ENCODE measurements at places on chromosomes 11 and 22.
A peak's percentile ranks its signal among the peaks of the same experiment; 100 is the strongest.

- DNase-seq: peak; percentile 81
These were observed 120.4 kb upstream of the TTC12 start for GRCh38 chr11:113193946-113194345.

GRCh38 chr11:32316858-32317642 lies 118.3 kb downstream of the WT1 start:
- no peak for DNase-seq

GRCh38 chr11:83044958-83045712 lies 26.6 kb downstream of the RAB30 start:
- DNase-seq: no peak

DNA sequence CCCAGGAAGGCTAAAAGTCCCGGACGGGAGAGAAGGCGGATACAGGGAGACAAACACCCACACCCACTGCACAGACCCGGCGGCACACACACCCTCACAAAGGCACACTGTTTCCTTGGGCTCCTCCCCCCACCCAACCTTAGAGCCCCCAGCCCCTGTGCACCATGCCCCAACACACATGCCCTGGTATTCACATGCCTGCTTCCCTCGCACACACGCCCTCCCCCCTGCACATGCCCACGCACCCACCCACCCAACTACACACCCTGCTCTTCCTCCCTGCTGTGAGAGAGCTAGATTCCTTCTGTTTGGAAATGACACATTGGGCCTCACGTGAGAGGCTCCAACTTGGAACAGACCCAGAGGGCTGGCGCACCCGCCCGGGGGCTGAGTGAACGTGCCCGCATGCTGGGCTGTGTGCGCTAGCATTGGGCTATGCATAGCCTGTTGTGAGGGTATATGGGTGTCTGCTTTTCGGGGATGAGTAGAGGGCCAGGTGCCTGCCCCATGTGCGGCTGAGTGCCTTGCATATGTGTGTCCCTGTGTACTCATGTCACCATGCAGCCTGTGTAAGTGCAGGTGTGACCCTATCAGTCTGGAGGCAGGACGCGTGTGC lies 518 bp upstream of the CHRM1 start:
- DNase-seq: no peak

DNA sequence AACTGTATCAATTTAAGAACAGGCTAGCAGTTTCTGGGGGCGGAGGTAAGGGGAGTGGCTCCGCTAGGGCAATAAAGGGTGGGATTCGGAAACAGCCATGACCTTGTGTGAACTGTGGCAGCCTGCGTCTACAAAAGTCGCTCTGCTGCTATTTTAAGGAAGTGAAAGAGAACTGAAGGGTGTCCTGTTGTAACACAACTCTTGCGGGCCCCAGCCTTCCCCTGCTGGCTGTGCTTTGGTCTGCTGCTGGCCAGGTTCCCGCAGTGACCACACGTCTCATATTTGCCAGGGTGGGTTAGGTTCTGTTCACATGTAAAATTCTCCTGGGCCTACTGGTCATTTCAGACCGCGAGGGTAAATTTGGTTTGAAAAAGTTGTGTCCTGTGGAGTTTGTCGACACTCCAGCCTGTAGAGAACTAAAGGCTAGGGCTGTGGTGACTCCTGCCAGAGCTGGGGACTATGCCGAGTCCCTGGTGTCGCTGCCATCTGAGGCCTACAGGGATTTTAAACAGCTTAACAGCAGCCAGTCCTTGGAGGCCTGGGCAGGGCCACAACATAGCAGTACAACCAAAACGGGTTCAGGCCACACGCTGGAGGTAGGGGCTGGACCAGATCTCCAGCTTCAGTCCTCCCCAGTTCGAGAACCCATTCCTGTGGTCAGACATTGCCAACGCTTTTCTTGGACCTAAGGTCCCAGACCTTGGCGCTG lies 1.1 kb upstream of the PPFIBP2 start:
- peak; percentile 94 for DNase-seq

GRCh38 chr11:130602641-130603334 lies 154.3 kb downstream of the ADAMTS15 start:
- DNase-seq: no peak

DNA sequence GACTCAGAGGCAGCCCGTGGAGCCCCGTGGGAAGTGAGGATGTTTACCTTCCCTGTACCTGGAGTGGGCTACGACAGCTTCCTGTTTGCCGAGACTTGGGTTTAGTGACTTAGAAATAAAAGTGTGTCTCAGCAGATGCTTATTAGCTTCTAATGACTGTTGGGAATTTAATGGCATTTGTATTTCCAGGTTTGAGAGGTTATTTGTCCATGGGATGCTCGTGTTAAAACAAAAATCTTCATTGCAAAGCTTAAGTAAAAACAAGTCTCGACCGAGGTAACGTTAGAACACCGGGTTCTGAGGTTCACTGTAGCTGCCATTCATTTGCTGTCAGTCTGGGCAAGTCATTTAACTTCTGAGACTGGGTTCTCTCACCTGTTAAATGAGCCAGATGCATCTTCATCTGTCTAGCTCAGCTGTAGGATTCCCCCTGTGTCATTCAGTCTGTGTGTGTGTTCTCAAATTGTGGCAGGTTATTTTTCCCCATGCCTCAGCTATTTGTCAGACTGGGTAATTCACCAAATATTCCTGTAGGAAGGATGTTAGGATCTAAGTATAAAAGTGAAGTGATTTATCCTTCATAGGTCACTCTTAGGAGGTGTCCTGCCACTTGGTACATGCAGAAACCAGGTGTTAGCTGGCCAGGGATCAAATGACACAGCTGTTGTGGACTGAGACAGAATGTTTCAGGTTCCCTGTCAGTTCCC lies 791 bp downstream of the EI24 start:
- no peak for DNase-seq

GRCh38 chr11:62443390-62444235 lies 24.8 kb downstream of the SCGB1A1 start:
- peak; percentile 81 for DNase-seq

DNA sequence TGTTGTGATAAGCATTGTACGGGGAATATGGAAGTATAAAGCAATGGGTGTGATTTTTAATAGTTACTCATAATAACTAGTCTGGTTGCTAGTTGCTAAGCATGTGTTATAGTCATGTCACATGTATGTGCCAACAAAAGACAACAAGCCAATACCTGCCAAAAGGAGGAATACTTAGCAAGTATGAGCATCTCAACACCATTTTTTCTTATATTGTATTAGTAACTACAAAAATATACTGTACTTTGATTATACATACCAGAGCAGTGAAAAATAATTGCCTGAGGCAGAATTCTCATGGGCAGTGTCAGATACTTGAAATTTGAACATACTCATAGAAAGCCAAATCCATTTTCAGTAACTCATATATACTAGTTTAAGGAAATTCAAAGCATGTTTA lies 62.4 kb upstream of the ALKBH3 start:
- no peak for DNase-seq

DNA sequence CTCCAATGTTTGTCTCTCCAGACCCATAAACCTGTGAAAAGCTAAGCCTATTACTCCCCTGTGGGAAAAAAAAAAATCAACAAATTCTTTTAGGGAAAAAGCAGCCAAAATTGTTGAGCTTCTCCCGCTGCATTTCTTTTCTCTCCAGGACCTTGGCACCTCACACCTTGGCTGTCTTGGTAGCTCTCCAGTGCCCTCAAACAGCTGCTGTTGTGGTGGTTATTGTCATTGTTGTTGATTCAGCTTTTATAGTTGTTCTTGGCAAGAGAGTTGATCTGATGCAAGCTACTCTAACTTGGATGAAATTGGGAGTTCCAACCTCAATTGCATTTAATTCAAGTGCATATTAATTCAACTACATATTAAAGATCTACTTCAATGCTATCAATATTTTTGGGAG lies 516.9 kb upstream of the LARGE1 start:
- no peak for DNase-seq

DNA sequence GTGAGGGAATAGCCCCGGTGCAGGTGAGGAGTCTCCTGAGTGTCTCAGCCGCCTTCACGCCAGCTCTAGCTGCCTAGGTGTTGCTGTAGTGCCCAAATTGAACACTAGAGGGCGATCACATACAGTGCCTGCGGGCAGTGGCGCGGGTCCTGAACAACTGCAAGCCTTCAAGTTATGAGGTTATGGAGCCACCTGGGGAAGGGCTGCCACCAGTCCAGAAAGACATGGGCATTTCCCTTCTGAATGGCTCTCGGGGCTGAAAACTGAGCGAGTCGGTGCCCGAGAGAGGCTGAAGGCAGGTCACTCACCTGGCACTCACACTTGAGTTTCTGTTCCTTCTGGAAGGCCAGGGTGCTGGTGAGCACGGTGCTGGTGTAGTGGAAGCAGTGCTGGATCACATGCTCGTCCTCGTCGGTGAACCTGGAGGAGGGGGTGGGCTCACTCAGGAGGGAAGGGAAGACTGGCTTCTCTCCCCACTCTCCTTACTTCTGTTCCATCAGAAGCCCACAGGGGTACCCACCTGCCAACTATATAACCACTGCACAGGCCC lies 88.4 kb downstream of the PDE2A start:
- peak; percentile 78 for DNase-seq

DNA sequence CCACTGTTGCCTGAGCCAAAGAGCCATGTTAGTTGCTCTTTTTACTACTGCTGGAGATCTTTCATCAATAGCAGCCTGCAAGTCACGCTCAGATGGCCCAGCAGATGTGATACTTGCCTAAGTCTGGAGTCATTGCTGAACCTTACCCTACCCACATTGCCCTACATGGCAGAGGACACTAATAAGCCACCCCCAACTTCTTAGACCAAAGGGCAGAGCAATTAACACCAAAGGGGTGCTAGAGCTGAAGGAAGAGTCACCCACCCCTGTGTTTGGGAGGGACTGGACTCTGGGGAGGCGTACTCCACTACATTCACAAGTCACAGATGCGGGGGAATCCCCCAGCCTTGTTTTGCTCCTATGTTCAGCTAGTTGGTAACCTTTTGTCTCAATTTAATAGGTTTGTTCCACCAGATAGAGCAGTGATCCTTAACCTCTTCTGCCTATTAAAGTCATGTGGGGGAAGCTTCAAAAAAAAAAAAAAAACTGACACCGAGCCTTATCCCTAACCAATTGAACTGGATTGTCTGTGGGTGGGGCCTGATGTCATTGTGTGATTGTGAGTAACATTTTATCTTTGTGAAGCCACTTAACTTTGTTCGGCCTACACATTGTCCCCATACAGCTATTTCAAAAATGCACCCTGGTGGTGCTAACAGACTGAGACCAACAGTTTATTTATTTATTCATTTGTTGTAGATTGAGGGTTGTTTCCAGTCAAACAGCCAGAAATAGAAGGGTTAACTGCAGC lies 13.1 kb downstream of the ADM start:
- DNase-seq: no peak

GRCh38 chr11:86790195-86790725 lies 10.1 kb upstream of the PRSS23 start:
- DNase-seq: no peak

DNA sequence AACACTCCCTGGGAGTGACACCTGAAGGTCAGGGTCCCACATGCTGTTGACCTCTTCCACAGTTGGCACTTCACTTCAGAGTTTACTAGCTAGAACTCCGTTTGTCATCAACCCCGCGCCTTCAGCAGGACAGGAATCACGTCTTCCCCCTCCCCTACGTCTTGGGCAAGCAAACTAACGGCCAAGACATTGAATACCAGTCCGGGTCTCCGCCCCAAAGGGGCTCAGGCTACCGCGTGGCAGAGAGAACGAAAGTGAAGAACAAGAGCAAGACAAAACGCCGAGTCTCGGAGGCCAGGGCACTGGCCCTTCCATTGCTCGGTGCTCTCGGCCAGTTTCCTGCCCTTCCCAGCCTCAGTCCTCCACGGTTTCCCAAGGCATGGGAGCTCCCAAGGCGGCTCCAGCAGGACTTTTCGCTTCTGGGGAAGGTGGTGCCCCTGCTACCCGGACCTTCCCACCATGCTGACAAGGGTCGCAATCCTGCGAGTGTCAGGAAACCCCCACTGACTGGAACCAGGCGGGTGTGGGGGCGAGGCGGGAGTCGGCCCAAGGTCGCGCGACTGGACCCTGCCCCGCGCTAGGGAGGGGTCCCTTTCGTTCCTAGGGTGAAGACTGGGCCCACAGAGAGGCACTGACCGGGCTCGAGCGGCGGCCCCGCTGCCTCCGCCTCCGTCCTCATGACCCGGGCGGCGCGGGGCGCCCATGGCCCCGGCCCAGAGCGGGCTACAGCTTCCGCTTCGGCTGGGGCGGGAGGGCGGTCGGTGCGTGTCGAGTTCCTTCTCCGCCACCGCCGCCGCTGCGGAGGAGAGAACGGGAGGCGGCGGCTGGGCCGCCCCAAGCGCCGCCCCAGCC lies at the start of gene GUCD1:
Gene GUCD1 (minus strand): TSS at position 826 of the 852 bp plus-strand sequence. CDS start 147 bp downstream, at position 679.
- peak; percentile 62 for DNase-seq

GRCh38 chr11:129533395-129533794 lies 157.7 kb downstream of the BARX2 start:
- DNase-seq: no peak

GRCh38 chr22:20405291-20405930 lies 11.5 kb downstream of the ZNF74 start:
- no peak for DNase-seq

DNA sequence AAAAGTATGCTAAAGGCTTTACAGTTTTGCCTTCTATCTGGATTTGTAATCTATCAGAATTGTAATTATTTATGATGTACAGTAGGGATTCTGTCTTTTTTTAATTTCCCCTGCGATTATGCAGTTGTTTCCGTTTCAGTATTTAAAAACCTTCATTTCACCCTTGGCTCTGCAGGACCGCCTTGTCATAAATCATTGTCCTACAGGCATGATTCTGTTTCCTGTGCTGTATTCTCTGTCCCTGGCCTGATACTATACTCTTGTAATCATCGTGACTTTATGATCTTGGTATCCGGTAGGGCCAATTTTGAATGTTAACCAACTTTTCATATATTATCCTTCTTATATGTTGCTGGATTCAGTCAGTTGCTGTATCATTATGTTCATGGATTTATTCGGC lies 151.7 kb downstream of the ATXN10 start:
- no peak for DNase-seq

- DNase-seq: no peak
These were observed 75.4 kb upstream of the DDI1 start for GRCh38 chr11:103961010-103961409.

DNA sequence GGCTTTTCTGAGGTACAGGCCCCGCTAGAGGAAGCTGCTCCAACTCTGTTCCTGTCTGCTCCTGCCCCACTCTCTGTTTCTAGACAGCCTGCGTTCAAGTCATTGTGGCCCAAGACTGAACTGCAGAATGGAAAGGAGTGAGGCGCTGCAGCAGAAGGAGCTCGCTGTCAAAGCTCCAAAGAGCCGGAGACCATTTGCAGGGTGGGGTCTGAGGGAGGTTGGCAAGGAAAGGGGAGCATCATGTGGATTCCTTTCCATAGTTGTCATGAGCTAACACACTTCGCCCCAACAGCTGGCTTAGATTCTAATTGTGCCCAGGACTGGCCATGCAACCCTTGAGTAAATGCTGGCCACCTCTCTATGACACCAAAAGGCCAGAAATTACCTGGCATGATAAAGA lies 18.8 kb downstream of the APOL4 start:
- no peak for DNase-seq

DNA sequence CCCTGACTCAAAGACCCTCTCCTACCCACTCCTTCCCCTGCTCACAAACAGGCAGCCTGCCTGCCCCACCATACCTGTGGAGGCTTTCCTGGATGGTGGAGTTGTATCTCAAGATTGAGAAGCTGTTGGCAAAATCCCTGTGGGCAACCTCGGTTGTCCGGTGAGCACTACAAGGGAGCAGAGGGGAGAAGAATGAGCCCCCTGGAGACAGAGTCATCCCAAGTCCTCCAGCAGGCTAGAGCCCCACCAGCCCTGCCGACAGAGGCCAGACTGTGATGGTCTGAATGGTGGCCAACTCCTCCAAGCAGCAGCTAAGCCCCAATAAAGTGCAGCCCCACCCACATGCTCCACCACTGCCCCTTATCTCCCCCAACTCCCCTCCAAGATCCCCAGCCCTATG lies 17.5 kb downstream of the TMPRSS13 start:
- DNase-seq: no peak

- no peak for DNase-seq
These were observed 7.2 kb upstream of the SLN start for GRCh38 chr11:107719073-107719472.

- no peak for DNase-seq
These were observed 229.7 kb downstream of the FAM76B start for GRCh38 chr11:95559899-95560298.
